Fibroblast of lung (primary cell): ENCODE measurements at places on chromosomes 1 and 21. TPM values are rescaled to one million over a fixed set of nuclear protein-coding genes. Genes with fewer than 3 reads are reported as not detected.

OVAAL gene
- polyA plus RNA-seq = not detected in 2 replicates

UBASH3A gene
- polyA plus RNA-seq = not detected in 2 replicates

DENND2D gene
- 2.2 and 2.5 TPM in 2 replicates for polyA plus RNA-seq

LIX1L gene
- 63.3 and 65.7 TPM in 2 replicates for polyA plus RNA-seq

DNA sequence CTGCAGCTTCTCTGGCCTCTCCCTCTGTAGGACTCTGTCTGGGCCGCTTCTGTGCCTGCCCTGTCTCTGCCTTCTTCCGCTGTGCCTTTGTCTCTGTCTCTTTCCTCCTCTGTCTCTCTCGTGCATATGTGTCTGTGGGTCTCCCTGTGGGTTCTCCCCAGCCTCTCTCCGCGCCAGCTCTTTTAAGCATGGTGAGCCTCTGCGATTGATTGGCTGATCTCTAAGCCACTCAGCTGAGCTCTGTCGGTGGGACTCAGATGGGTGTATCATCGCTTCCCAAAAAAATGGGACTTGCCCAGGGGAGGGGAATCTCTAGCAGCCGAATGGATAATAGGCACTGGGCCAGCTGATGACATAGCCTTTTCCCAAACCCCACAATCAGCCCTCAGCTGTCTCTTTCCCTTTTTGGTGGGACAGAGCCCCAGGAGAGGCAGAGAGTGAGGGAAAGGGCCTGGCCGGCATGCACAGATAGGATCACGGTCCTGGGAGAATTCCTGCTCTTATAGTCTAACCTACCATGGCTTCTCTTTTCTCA lies at the start of gene ADAMTS4:
TSS of gene ADAMTS4 (minus strand) at position 158 of the 535 bp plus-strand sequence. CDS start 427 bp downstream, outside the sequence.
- peak; percentile 84 for DNase-seq
